Activated naive CD8-positive, alpha-beta T cell treated with anti-CD3 and anti-CD28 coated beads for 36 hours (primary cell): ENCODE measurements at places on chromosomes 5 and 9. TPM values are rescaled to one million over a fixed set of nuclear protein-coding genes. Genes with fewer than 3 reads are reported as not detected.

GRCh38 chr9:129919277-129919676 lies 84.0 kb downstream of the USP20 start:
- DNase-seq: no peak

- DNase-seq: no peak
Measured at GRCh38 chr5:140978983-140979382, 12.7 kb downstream of the PCDHAC2 start.

- no peak for DNase-seq
Measured at GRCh38 chr5:10684303-10685086, 76.5 kb downstream of the DAP start.

DNA sequence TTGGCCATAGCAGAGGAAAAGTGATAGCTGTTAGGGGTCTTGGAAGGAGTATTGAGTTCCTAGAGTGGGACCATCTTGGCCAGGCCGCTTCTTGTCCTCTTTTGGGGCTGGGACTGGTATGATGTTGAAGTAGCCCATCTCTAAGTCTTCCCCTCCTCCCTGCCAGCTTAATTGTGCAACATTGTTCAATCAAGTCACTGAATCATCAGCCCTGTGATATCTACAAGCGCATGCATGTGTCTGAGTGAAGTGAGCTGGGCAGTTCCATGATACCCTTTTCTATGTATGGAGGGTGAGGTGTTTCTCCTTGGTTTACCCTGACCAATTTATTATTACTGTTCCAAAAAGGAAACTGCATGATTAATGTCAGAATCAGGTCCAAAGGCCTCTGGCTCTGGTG lies 112.2 kb downstream of the C9orf152 start:
- no peak for DNase-seq

DNA sequence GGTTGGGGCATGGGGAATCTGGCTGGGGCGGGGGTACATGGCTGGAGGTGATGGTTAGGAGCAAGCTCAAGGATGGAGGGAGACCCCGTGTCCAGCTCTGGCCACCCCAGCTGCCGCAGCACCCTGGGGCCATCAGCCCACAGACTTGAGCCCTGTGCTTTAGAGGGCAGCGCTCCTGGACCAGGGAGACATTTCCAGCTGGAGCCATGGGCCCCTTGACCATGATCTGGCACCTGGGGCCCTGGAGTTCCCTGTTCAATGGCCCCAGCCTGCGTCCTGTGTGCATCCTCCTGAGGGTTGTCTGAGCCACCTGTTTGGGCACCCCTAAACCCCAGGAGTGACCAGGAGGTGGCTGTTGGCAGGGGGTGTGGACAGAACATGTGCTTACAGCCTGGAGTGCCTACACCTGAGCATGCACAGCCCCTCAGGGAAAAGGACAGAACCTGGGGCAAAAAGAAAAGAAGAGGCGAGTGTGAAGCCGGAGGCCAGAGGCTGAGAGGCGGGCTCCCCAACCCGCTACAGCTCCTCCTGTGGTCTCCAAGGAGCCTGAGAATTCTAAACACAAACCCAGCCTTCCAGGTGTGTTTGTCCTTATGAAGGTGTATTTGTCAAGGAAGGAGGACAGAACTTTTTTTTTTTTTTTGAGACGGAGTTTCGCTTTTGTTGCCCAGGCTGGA lies 126.7 kb downstream of the C9orf50 start:
- DNase-seq: no peak

GRCh38 chr5:172283020-172283861 lies at the start of gene UBTD2:
Gene UBTD2, minus strand, starts transcription at chr5:172283764. Its CDS starts 99 bp downstream, at chr5:172283665.
- DNase-seq: peak; percentile 86

- no peak for DNase-seq
Measured at GRCh38 chr9:132008855-132009812, 70.5 kb downstream of the MED27 start.

DNA sequence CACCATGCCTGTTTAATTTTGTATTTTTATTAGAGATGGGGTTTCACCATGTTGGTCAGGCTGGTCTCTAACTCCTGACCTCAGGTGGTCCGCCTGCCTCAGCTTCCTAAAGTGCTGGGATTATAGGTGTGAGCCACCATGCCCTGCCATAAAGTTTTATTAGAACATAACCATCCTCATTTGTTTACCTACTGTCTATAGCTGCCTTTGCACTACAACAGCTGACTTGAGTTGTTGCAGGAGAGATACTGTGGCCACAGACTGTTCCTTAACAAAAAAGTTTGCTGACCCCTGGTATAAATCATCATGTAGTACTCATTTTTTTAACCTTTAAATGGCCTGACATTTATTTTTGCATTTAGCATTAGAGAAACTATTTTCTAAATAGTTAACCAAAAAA lies 31.7 kb downstream of the SNX30 start:
- DNase-seq: no peak

- no peak for DNase-seq
Measured at GRCh38 chr5:17336054-17336453, 118.6 kb downstream of the BASP1 start.

- no peak for DNase-seq
Measured at GRCh38 chr5:77066184-77066583, 20.9 kb downstream of the ZBED3 start.

GRCh38 chr9:16524078-16524477 lies 346.4 kb downstream of the BNC2 start:
- DNase-seq: no peak

GRCh38 chr5:108212775-108213346 lies 169.0 kb downstream of the FBXL17 start:
- DNase-seq: no peak

- no peak for DNase-seq
Measured at GRCh38 chr5:169803077-169803981, 166.3 kb downstream of the DOCK2 start.

DNA sequence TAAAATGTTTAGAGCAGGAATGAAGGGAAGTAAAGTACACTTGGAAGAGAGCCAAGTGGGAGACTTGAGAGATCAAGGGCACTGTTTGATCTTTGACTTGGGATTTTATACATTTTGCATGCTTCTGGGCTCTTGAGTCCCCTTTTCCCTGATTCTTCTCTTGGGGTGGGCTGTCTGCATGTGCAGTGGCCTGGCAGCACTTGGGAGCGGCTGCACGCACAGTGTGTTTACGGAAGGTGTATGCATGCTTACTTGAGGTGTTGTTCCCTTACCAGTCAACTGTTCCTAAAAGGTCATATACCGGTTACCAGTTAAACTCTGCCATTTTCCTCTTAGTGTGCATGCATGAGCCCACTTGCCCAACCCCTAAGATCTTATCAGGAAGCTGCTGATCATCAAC lies 377.7 kb downstream of the CYLC2 start:
- no peak for DNase-seq

GRCh38 chr5:54651482-54652076 lies 134.0 kb downstream of the SNX18 start:
- DNase-seq: no peak

DNA sequence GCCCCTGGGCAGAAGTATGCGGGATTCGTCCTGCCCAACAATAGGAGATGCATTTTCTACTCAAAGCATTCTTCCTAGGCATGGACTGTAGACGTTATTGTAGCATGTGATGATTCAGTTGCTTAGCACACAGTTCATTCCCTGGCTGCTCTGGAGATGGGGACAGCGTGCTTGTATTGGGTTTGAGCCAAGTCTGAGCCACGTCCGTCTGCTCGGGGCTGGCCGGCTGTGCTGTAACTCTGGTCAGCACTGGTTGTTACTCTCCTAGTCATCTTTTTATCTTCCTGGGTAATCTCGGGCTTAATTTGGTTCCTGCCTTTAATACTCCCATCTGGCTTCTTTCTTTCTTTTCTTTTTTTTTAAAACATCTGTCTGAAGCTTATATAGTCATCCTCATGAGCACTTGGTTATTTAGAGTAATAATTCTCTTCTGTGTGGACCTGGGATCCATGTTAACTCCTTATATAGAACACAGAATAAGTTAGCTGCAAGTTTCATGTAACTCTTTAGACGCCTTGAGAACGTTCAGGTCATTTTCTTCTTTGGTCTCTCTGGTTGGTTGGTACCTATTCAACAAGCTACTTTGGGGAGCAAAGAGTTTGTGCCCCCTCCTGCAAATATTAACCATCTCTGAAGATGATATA lies 118.8 kb upstream of the RPS23 start:
- no peak for DNase-seq

GRCh38 chr5:73354406-73354805 lies 94.2 kb downstream of the FOXD1 start:
- no peak for DNase-seq

DNA sequence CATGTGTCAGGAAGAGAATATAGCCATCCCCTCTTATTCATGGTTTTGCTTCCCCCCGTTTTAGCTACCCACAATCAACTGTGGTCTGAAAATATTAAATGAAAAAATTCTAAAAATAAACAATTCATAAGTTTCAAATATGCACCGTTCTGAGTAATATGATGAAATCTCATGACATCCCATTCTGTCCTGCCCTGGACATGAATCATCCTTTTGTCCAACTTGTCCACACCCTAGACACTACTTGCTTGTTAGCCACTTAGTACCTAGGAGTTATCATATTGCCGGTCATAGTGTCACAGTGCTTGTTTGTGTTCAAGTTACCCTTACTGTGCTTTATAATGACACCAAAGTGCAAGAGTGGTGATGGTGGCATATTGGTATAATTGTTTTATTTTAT lies 113.5 kb downstream of the CAAP1 start:
- DNase-seq: no peak

DNA sequence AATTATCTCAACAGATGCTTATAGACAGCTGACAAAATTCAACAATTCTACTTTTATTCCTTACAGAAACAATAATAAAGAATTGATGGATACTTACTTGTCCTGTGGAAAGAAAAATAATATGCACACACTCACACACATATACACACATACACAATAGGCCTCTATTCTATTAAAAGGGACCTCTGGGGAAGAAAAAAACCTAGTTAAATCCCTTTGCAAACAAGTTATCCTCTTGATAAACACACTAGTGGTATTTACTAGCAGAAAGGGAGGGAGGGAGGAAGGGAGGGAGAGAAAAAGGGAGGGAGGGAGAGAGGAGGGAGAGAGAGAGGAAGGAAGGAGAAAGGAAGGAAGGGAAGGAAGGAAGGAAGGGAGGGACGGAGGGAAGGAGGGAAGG lies 486.4 kb downstream of the HINT1 start:
- no peak for DNase-seq

DNA sequence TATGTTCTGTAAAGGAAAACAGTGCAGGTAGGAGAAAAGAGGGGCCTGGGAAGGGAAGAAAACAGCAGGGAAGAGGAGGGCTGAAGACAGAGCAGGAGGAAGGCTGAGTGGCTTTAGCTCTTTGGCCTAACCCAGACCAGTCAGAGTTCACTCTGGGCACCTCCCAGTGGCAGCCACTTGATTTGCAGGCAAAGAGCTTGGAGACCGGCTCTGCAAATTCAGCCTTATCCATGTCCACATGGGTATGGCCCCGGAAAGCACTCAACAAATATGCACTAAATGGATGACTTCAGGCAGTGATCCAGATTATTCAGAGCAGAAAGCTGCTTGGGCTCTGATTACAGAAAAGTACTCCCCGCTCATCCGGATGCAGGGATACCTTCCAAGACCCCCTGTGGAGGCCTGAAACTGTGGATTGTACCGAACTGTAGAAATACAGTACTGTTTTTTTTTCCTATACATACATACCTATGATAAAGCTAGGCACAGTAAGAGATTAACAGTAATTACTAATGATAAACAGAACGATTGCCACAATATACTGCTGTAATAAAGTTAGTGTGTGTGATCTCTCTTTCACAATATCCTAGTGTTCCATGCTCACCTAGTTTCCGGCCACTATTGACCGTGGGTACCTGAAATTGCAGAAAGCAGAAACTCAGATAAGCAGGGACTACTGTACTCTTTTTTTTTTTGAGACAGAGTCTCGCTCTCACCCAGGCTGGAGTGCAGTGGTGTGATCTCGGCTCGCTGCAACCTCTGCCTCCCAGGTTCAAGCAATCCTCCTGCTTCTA lies 4.6 kb upstream of the RNU6ATAC start:
- DNase-seq: no peak

GRCh38 chr9:74277532-74277931 lies 219.6 kb upstream of the RORB start:
- peak; percentile 21 for DNase-seq

GRCh38 chr9:117074784-117075520 lies 339.9 kb downstream of the ASTN2 start:
- DNase-seq: no peak

DNA sequence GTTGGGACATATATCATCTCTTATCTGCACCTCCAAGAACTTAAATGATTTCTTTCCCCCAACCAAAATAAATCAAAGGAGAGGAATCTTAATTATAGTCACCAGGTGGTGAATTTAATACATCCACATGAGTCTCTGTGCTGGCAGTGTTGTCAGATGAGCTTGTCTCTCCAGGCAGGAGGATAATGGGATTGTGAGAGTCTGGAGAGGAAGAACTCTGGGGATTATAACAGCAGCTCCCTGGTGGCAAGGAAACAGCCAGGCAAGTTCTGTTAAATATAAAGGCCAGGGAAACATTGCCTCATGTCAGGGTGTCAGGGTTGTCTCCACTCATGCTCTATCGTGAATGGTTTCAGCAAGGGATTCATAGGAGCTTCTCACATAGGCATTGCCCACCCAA lies 80.8 kb downstream of the TLR4 start:
- no peak for DNase-seq

DNA sequence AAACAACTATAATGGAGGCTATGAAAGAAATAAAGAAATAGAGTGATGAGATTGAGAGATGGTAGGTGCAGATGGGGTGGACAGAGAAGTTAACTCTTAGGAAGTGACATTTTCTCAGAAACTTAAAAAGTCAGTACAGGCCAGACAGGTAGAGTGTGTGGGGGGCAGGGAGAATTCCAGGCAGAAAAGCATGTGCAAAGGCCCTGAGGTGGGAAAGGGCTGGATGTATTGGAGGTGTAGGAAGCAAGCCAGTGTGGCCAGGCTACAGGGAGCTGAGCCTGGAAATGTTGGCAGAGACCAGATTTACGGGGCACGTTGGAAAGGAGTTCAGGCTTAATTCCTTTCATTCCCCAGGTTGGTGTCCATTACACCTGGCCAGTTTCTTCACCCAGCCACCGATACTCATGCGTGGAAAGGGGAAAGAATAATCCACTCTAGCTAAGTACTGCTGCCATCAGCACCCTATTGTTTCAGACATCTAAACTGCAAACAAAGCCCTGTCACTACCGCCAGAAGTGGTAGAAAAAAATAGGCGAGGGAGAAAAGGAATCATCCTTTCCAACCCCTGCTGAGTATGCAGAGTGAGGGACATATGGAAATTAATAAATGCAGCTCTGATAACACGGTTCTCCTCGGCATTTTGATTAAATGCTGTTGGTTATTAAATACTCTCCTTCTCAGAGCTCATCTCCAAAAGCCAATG lies 116.8 kb upstream of the GPR151 start:
- no peak for DNase-seq

GRCh38 chr9:89408628-89409101 lies 89.2 kb downstream of the SEMA4D start:
- DNase-seq: peak; percentile 57

- no peak for DNase-seq
Measured at GRCh38 chr9:106304401-106304920, 558.5 kb upstream of the ZNF462 start.

- no peak for DNase-seq
Measured at GRCh38 chr9:70049236-70049635, 5.6 kb downstream of the MAMDC2 start.

GRCh38 chr5:16659536-16659935 lies 42.7 kb upstream of the RETREG1 start:
- DNase-seq: no peak

Gene RNF208
- total RNA-seq: 6.0 TPM

Gene DIPK1B
- 0.10 TPM for total RNA-seq

Gene SPATA31E1
- not detected for total RNA-seq

Gene SLC45A2
- total RNA-seq: not detected

Gene FOXD4L5
- 0.10 TPM for total RNA-seq

Gene PCDHA9
- not detected for total RNA-seq

Gene LCP2
- total RNA-seq: 192 TPM

Gene QRFP
- total RNA-seq: not detected

Gene RHOBTB3
- 0.78 TPM for total RNA-seq

Gene MCIDAS
- total RNA-seq: 0.31 TPM

Gene CEP120
- total RNA-seq: 19.1 TPM

Gene TIMD4
- 1.2 TPM for total RNA-seq

Gene GHR
- total RNA-seq: not detected
